ENCODE measurements at places on chromosomes 12 and 14. TPM values are rescaled to one million over a fixed set of nuclear protein-coding genes. Genes with fewer than 3 reads are reported as not detected.

CLECL1 gene
- total RNA-seq, result not detected

SELPLG gene
- total RNA-seq, result 0.10 TPM

POTEG gene
- not detected for total RNA-seq

RTL1 gene
- not detected for total RNA-seq

TMEM121 gene
- 0.80 TPM for total RNA-seq

KITLG gene
- 5.8 TPM for total RNA-seq

KHNYN gene
- total RNA-seq, result 27.4 TPM

AKAP5 gene
- total RNA-seq, result 1.1 TPM

MYRFL gene
- total RNA-seq, result not detected

RNASE7 gene
- total RNA-seq, result not detected

APOF gene
- total RNA-seq, result not detected

SIX1 gene
- total RNA-seq, result not detected

HSPB8 gene
- 15.8 TPM for total RNA-seq

TAS2R13 gene
- total RNA-seq, result not detected

TGFB3 gene
- 0.97 TPM for total RNA-seq

RAPGEF3 gene
- total RNA-seq, result 11.8 TPM

GPR137C gene
- total RNA-seq, result 2.3 TPM

GCH1 gene
- total RNA-seq, result 5.5 TPM

Measured in H7 (cell line).